Activated CD4-positive, alpha-beta memory T cell treated with anti-CD3 and anti-CD28 coated beads, Interleukin-2, amount 10 ng/mL, durations not matched to agents 7 days and 5 days (primary cell): ENCODE measurements at places on chromosomes 11 and 22. TPM values are rescaled to one million over a fixed set of nuclear protein-coding genes. Genes with fewer than 3 reads are reported as not detected.
A peak's percentile ranks its signal among the peaks of the same experiment; 100 is the strongest.

Gene THRSP
- total RNA-seq = not detected

DNA sequence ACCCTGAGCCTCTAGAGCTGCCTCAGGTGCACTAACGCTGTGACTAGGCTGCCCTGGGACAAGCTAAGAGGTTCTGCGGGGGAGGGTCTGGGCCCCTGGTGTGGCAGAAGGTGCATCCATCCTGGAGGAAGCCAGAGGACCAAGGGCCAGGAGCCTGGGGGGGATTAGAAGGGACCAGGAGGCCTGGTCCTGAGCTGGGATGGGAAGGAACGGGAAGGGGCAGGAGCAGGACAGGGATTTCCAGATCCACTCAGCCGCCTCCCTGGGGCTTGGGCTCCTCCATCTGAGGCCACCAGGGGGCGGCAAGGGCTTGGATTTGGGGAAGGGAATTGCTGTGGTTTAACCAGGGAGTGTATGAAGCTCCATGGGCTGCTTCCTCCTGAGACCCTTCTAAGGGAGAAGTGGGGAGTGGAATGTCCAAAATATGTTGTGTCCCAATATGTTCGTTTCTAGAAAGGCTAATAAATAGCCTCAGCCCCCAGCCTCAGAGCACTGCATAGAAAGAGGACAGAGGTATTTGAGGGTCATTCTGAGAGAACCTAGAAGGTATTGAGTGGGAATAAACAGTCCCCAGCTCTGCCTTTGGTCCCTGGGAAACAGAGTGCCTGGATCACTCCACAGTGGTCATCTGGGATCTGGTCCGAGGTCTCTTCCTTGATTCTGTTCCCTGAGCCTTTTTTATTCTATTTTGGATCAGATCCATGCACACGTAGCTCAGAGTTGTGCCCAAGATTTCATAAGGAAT lies 17.4 kb upstream of the PRAME start:
- no peak overlapping the region for H3K4me3 ChIP-seq
- DNase-seq = peak; percentile 30
- H3K27me3 ChIP-seq = peaks cover 23% of the 10 kb centered on the region
- no peaks in the 10 kb centered on the region for H3K4me1 ChIP-seq
- no peak overlapping the region for H3K27ac ChIP-seq

DNA sequence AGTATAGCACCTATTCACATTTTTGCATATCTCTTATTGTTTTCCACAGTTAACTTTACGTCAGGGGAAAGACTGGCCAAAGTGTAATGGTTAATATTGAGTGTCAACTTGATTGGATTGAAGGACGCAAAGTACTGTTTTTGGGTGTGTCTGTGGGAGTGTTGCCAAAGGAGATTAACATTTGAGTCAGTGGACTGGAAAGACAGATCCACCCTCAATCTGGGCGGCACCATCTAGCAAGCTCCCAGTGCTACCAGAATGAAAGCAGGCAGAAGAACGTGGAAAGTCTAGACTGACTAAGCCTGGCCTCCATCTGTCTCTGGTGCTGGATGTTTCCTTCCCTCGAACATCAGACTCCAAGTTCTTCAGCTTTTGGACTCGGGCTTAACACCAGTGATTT lies 1900.7 kb upstream of the RAG2 start:
- no peaks in the 10 kb centered on the region for H3K27me3 ChIP-seq
- DNase-seq = no peak
- no peaks in the 10 kb centered on the region for H3K36me3 ChIP-seq
- no peak overlapping the region for H3K4me3 ChIP-seq

- H3K27ac ChIP-seq = no peak overlapping the region
- H3K27me3 ChIP-seq = no peaks in the 10 kb centered on the region
- H3K36me3 ChIP-seq = no peaks in the 10 kb centered on the region
- no peak overlapping the region for H3K4me3 ChIP-seq
- DNase-seq = no peak
- H3K4me1 ChIP-seq = no peaks in the 10 kb centered on the region
Measured at GRCh38 chr22:49010070-49010863, 817.4 kb downstream of the BRD1 start.

GRCh38 chr11:18317551-18317950 lies 4.4 kb downstream of the HPS5 start:
- no peak for DNase-seq
- H3K27ac ChIP-seq = no peak overlapping the region
- H3K27me3 ChIP-seq = no peaks in the 10 kb centered on the region
- no peak overlapping the region for H3K4me3 ChIP-seq

Gene ALDH3B1
- not detected for total RNA-seq

GRCh38 chr11:126914941-126915340 lies 85.6 kb downstream of the KIRREL3 start:
- no peaks in the 10 kb centered on the region for H3K4me1 ChIP-seq
- no peak for DNase-seq
- no peak overlapping the region for H3K27ac ChIP-seq
- no peak overlapping the region for H3K4me3 ChIP-seq
- H3K36me3 ChIP-seq = no peaks in the 10 kb centered on the region

DNA sequence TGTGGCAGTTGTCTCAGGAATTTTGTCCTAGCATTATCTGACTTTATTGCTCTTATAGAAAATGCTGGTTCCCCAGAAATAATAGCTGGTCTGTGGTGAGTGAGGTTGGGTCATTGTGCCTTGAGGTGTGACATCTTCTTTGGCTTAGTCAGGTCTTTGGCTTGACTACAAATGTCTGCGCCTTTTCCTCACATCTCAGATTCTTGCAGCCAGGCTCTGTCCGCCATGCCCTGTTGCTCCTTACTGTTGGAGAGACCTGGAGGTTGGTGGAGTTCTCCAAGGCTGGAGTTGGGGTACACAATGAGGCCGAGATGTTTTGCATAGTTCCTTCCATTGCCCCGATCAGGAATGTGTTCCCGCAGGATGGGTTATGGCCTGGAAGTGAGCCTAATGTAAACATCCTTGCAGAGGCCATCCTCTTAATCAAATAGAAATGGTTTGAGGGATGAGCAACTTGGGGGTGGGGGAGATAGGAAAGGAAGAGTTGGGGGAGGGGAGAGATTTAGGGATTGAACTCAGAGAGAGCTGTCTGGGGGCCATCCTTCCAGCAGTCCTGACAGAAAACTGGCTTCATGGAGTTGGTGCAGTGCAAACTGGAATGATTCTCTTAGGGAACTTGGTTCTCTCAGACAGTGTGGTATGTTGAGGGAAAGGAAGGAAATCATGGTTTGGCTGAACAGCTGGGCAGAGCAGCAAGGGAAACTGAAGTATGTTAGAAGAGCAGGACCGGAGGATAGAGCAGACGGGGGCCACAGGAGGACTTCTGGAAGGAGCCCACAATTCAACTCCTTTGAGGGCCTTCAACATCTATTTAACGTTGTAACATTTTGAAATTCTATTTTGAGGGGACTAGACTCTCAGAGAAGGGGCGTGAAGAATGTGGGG lies 49.9 kb downstream of the ZBTB16 start:
- DNase-seq = no peak
- H3K36me3 ChIP-seq = no peaks in the 10 kb centered on the region
- H3K4me3 ChIP-seq = no peak overlapping the region
- H3K27ac ChIP-seq = no peak overlapping the region
- H3K4me1 ChIP-seq = peaks cover 26% of the 10 kb centered on the region

DNA sequence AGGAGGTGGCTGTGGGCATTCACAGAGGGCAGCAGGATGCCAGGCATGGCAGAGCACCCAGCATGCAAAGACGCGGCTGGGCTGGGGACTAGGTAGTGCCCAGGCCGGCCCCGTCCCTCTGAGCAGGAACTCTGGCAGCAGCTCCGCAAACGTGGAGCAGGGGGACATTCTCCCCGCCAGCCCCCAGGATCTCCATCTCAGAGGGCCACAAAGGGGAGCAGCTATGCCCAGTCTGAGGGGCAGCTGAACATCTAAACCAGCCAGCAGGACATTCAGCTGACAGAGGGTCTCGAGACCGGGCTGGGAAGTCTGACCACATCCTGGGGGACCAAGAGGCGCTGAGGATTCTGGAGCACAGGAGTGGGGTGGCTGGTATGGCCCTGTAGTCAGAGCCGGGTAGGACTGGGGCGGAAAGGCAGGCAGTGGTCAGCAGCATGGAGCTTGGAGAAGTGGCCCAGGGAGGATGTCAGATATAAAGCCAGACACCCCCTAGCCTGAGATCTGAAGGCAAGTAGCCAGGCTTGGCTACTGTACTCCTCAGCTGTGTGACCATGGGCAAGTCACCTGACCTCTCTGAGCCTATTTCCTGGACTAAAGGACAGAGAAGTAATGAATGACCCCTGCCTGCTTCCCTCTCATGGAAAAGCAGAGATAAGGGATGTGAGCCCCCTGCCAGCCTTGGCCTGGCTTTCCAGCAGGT lies 10.2 kb downstream of the PMM1 start:
- H3K36me3 ChIP-seq = peaks cover 38% of the 10 kb centered on the region
- H3K27me3 ChIP-seq = no peaks in the 10 kb centered on the region
- no peak overlapping the region for H3K4me3 ChIP-seq
- H3K4me1 ChIP-seq = peaks cover 6% of the 10 kb centered on the region
- H3K27ac ChIP-seq = no peak overlapping the region

Gene APOL6
- 75.6 TPM for total RNA-seq

Gene SLC37A2
- total RNA-seq = 2.2 TPM

- no peak for DNase-seq
- peaks cover 5% of the 10 kb centered on the region for H3K27me3 ChIP-seq
- no peaks in the 10 kb centered on the region for H3K36me3 ChIP-seq
Measured at GRCh38 chr11:69460540-69461257, 20.8 kb upstream of the LINC01488 start.

GRCh38 chr11:84836371-84836770 lies 790.8 kb downstream of the DLG2 start:
- no peaks in the 10 kb centered on the region for H3K4me1 ChIP-seq
- H3K27me3 ChIP-seq = no peaks in the 10 kb centered on the region
- H3K36me3 ChIP-seq = no peaks in the 10 kb centered on the region
- DNase-seq = no peak
- H3K27ac ChIP-seq = no peak overlapping the region
- H3K4me3 ChIP-seq = no peak overlapping the region

GRCh38 chr11:112523031-112523430 lies 262.4 kb upstream of the PLET1 start:
- H3K27ac ChIP-seq = no peak overlapping the region
- H3K4me1 ChIP-seq = peaks cover 16% of the 10 kb centered on the region
- H3K4me3 ChIP-seq = no peak overlapping the region

DNA sequence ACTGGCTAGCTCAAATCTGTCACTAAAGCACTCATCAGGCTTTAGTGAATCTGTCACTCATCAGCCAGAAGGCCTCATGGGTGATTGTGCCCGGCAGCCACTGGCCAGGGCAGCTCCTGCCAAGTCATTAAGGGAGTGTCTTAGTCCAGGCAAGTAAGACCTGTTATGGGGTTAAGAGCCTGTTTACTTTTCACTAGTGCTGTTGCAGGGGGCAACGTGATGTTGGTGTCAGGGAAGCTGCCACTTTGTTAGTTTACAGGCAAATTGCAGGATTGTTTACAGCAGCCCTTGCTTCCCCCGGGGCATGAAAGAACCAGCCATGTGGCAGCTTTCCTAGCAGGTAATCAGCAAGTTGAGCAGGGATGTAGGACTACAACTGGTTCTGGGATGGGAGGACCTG lies 155.6 kb upstream of the NCAM1 start:
- no peak for DNase-seq
- peaks cover 1% of the 10 kb centered on the region for H3K27me3 ChIP-seq
- H3K4me3 ChIP-seq = no peak overlapping the region
- no peaks in the 10 kb centered on the region for H3K36me3 ChIP-seq
- H3K27ac ChIP-seq = no peak overlapping the region
